ENCODE measurements at places on chromosomes 12 and 14.

- DNase-seq: no peak
Measured at GRCh38 chr12:75315518-75315917, 14.6 kb downstream of the CAPS2 start.

DNA sequence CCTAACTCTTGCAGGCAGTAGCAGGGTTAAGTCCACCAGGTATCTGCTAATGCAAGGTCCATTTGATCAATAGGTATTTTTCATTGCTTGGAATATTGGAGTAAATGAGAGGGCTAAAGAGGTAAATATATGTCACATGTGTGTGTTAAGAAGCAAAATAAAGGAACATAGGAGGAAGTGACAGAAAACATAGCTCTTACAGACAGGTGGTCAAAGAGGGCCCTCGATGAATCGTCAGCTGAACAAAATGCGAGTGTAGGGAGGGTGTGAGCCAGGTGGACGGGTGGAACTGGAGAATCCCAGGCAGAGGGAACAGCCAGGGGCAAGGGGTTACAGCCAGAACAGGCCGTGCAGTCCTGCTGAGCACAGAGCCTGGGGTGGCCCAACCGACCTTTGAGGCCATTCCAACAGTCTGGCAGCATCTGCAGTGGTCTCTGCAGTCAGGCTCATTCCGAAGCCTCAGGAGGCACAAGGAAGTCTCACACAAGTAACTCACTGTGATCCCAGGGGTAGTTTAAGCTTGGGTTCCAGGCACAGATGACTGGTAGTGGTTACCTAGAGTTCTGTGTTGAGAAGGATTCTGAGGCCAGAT lies 43.2 kb downstream of the CCDC88C start:
- DNase-seq: no peak

DNA sequence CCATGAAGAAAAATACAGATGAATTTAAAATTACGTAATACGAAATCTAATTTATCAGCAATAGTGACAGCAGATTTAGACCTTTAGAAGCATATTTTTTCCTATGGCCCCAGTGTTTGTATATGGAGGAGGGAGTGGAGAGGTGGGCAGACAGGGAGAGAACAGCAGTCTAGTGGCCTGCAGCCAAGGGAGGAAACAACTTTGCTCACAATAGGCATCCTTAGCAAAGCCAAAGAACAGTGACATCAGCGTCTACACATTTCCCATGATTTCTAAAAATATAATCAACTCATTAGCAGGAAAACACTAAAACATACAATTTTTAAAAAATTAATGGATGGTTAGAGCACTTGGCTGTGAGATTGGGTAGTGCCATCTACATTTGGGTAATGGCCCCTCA lies 622.6 kb upstream of the ATP2B1 start:
- DNase-seq: no peak

DNA sequence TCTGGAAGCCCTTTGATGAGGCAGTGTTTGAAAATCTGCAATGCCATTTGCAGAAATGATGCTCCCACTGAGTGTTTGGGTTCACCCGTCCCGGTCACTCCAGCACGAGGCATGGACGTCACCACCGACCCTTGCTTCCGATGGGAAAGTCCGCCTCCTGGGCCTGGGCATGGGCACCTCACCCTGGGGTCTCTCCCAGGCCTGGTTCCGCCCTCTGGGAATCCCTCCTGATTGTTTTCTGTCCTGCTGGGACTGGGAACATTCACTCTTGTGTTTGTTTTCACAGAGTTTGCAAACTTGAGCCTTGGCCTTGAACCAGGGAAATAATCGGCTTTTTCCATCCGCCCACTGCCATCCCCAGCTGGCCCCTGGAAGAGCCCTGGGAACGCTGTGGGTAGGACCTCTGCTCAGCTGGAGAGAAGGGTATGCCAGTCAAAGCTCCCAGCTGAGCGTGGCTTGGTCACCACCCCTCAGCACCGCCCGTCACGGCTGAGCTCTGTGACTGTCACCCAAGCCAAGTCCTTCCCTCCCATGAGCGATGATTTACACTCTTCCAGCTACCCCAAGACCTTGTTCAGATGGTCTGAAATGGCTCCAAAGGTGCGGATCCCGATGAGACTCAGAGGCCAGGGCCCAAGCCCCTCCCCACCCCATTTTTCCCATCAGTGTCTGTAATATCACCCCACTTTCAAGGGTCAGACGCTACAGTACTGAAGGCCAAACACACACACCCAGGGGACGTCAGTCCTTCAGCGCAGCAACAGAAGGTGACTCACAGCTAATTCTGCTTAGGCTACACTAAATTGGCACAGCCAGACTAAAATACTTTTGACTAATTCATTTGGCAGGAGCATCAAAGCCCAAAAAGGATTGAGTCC lies 34.1 kb upstream of the FZD10 start:
- DNase-seq: no peak

DNA sequence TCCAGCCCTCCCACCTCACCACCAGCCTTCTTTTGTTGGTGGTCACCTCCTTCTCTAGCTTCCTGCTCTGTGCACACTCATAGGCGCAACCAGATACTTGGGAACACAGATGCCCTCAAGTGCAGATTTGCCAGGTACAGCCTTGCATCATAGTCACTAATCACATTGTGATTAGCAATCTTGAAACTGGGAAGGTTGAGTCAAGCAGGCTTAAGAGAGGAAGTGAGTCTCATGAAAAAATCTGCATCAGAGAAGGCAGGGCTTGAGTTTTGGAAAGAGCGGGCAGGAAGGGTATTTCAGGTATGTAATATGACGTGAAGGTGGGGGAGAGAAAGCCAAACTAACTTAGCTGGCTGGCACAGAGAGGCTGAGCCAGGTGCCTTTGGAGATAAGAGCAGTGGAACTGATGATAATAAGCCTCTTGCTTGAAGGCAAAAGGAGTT lies 2.7 kb upstream of the RABGGTA start:
- DNase-seq: peak; percentile 95

DNA sequence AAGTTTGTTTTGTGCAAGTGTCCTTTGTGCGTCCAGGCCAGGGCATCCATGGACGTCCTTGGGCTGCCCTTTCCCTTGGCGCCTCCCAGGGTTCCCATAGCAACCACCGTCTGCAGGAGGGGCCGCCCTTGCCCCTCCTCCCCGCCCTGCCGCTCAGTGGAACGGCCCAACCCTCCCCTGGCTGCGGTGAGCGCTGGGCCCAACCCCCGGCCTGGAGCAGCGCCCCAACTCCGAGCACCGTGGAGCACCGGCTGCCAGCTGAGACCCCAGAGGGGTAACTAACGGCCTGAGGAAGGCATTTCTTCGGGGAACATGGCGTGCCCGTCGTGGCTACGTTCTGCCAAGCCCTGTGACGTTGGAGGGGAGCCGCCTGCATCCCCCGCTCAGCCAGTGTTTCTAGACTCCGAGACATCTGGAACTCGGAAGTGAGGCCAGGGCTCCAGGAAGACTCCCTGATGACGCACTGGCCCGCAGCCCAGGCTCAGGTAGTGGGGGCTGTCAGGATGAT lies 5.3 kb upstream of the ACACB start:
- DNase-seq: no peak

DNA sequence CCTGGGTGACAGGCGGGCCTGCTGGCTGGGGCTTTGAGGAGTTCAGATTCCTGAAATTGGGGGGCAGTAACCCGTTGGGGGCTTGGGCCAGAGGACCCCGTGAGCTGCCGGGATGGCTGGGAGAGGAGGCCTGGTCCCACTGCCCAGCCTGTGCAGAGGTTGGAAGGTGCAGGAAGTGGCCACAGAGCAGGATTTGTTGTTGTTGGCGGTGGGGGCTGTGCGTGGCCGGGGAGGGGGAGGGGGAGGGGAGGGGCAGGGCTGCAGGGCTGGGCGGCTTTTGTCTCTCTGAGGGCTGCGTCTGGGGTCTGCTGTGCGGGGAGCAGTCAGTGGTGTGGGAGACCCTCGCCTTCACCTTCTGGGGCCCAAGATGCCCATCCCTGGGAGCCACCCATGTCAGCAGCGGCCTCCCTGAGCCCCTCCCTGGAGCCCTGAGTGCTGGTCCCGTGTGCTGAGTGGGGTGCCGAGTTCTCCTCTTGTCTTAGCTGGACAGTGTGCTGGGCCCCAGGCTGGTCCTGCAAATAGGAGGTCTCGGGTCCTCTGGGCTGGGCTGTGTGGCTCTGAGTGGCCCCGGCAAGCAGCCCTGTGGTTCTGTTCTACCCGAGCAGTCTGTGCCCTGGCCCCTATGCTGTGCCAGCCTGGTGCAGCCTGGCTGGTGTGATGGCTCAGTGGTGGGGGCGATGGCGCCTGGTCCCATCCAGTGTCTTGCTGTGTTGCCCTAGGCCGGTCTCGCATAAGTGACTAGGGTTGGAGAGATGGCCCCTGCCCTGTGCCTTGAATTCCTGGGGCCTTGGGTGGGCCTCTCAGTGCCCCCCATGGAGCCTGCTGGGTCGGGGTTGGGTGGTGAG lies 10.3 kb downstream of the KIF26A start:
- DNase-seq: no peak

DNA sequence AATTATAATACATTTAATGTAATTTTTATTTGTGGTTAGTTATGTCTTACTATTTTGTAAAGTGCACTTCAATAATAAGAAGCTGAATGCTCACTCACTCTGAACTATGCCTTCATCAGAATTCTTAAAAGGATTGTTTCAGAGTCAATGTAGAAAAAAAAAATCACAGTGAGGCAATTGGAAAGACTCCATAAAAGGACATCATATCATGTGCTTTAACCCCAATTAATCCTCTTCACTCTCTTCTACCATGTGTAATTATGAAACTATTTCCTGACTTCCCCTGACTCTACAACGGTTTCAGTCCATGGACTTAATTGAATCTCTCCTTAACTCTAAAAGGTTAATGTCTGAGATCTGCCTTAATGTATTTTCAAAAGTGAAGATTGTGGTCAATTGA lies 250.4 kb upstream of the ALG10 start:
- no peak for DNase-seq

- DNase-seq: no peak
Measured at GRCh38 chr12:109378569-109378968, 30.9 kb downstream of the MYO1H start.

DNA sequence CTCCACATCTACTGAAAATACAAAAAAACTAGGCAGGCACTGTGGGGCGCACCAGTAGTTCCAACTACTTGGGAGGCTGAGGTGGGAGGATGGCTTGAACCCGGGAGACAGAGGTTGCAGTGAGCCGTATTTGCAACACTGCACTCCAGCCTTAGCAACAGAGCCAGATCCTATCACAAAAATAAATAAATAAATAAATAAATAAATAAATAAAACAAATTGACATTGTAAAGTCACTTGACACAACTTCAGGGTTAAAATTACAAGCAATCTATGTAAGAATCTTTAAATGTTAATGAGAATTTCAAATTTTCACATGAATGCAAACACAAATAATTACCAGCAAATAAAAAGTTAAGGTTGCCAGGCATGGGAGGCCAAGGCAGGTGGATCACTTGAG lies 11.1 kb downstream of the ATXN2 start:
- no peak for DNase-seq

DNA sequence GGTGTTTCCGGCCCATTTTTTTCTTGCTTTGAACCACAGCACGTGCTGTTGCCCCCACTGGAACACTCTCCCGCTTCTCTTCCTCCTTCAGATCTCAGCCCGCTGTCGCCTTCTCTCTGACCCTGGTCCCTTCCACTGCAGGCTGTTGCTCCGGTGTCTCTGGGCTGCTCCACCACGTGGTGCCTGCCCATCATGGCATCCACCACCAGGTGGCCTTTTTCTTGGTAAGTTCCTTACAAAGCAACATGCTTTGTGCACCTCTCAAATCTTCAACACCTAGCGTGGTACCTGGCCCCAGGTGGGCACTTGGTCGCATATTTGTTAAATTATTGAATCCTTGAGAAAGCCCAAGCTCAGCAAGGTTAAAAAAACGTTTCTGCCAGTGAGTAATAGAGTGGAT lies 19.1 kb downstream of the TUNAR start:
- no peak for DNase-seq

- DNase-seq: no peak
Measured at GRCh38 chr14:54652605-54653052, 85.7 kb downstream of the SAMD4A start.

- DNase-seq: no peak
Measured at GRCh38 chr14:78007160-78007559, 163.0 kb upstream of the NRXN3 start.

- no peak for DNase-seq
Measured at GRCh38 chr14:78292003-78292402, 121.8 kb downstream of the NRXN3 start.

GRCh38 chr12:99957866-99958466 lies 26.8 kb downstream of the ANKS1B start:
- DNase-seq: no peak

- no peak for DNase-seq
Measured at GRCh38 chr12:104720339-104721038, 237.6 kb downstream of the SLC41A2 start.

Measured in keratinocyte (primary cell).